Lung (tissue), 17 donors: ENCODE measurements at places on chromosomes 12 and 14. TPM values are rescaled to one million over a fixed set of nuclear protein-coding genes. Genes with fewer than 3 reads are reported as not detected.

The ZNF705A gene
- total RNA-seq = 0.28 TPM

The SRRM4 gene
- total RNA-seq = 0.20 TPM

The C12orf42 gene
- total RNA-seq = not detected

The HNF1A gene
- total RNA-seq = 0.52 TPM

The GNPNAT1 gene
- total RNA-seq = 18.3 TPM

The TAS2R43 gene
- total RNA-seq = 1.0 TPM

The LGR5 gene
- total RNA-seq = 0.15 TPM

The JDP2 gene
- 77.5 TPM for total RNA-seq

- no peak overlapping the region for H3K4me3 ChIP-seq
- no peaks in the 10 kb centered on the region for H3K27me3 ChIP-seq
- H3K36me3 ChIP-seq = no peaks in the 10 kb centered on the region
- no peak overlapping the region for H3K27ac ChIP-seq
- no peaks in the 10 kb centered on the region for H3K4me1 ChIP-seq
These were observed 63.1 kb upstream of the PLBD1 start for GRCh38 chr12:14630793-14631192.

- H3K36me3 ChIP-seq = no peaks in the 10 kb centered on the region
- H3K27ac ChIP-seq = no peak overlapping the region
- no peaks in the 10 kb centered on the region for H3K27me3 ChIP-seq
These were observed 42.0 kb upstream of the PRICKLE1 start for GRCh38 chr12:42631513-42631912.

GRCh38 chr14:64253672-64254071, 40.5 kb downstream of the ESR2 start:
- H3K36me3 ChIP-seq = no peaks in the 10 kb centered on the region
- H3K27me3 ChIP-seq = no peaks in the 10 kb centered on the region
- no peak for DNase-seq
- H3K4me1 ChIP-seq = no peaks in the 10 kb centered on the region
- H3K4me3 ChIP-seq = no peak overlapping the region

GRCh38 chr12:1594006-1594260, 448 bp downstream of the FBXL14 start:
- peaks cover 6% of the 10 kb centered on the region for H3K4me1 ChIP-seq
- no peak for DNase-seq
- H3K27me3 ChIP-seq = no peaks in the 10 kb centered on the region
- H3K36me3 ChIP-seq = peaks cover 5% of the 10 kb centered on the region
- H3K4me3 ChIP-seq = peak overlapping the region; percentile 69

- DNase-seq = peak; percentile 74
- H3K4me1 ChIP-seq = no peaks in the 10 kb centered on the region
- H3K4me3 ChIP-seq = no peak overlapping the region
- peak overlapping the region; percentile 69 for H3K27ac ChIP-seq
- H3K27me3 ChIP-seq = no peaks in the 10 kb centered on the region
- H3K36me3 ChIP-seq = no peaks in the 10 kb centered on the region
These were observed 16.2 kb downstream of the KRT80 start for GRCh38 chr12:52175371-52176350.

- H3K4me3 ChIP-seq = no peak overlapping the region
- no peak for DNase-seq
- H3K4me1 ChIP-seq = peaks cover 2% of the 10 kb centered on the region
- no peak overlapping the region for H3K27ac ChIP-seq
- no peaks in the 10 kb centered on the region for H3K27me3 ChIP-seq
- H3K36me3 ChIP-seq = no peaks in the 10 kb centered on the region
These were observed 3.3 kb downstream of the PARP11 start for GRCh38 chr12:3869865-3870264.

DNA sequence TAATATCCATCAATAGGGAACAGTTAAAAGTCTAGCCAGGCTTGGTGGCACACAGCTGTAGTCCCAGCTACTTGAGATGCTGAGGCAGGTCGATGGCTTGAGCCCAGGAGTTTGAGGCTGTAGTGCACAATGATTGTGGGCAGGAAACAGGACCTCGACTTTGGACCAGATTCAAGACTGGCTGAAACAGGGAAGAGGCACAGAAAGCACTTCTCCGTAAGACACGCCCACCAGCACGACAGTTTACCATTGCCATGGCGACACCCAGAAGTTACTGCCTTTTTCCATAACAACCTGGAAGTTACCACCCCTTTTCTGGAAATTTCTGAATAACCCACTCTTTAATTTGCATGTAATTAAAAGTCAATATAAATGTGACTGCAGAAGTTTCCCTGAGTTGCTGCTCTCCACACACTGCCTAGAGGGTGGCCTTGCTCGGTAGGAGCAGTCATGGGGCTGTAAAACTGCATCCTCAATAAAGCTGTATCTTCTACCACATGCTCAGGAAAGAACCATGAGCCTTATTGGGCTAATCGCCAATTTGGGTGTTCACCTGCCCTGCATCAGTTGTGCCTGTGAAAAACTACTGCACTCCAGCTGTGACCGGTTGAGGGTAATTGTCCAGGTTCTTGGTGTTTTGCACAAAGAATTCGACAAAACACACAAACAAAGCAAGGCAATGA, 4.6 kb upstream of the LRRC23 start:
- H3K36me3 ChIP-seq = no peaks in the 10 kb centered on the region
- DNase-seq = peak; percentile 74
- no peaks in the 10 kb centered on the region for H3K27me3 ChIP-seq
- peaks cover 4% of the 10 kb centered on the region for H3K4me1 ChIP-seq
- H3K4me3 ChIP-seq = no peak overlapping the region

DNA sequence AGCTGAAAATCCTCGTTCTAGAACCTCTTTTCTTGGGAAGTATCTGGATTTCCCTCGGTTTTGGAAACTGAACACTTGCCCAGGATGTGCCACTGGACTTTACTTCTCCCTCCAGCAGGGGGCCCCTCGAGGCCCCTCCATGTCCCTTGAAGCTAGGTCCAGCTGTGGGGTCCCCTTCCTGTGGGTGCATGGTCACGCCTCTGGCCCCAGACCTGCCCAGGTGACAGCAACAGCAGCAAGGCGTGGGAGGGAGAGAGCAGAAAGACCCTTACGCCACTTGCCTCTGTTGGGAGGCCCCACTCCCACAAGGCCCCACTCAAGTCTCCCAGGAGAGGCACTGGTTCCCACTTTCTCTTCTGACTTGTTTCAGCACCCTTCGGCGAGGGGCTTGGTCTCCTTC, 3.1 kb downstream of the SLC25A29 start:
- no peak for DNase-seq
- no peaks in the 10 kb centered on the region for H3K36me3 ChIP-seq
- no peaks in the 10 kb centered on the region for H3K27me3 ChIP-seq

GRCh38 chr12:28108599-28108998, 81.7 kb upstream of the CCDC91 start:
- no peak overlapping the region for H3K27ac ChIP-seq
- H3K4me3 ChIP-seq = no peak overlapping the region
- DNase-seq = no peak
- no peaks in the 10 kb centered on the region for H3K4me1 ChIP-seq
- no peaks in the 10 kb centered on the region for H3K36me3 ChIP-seq

DNA sequence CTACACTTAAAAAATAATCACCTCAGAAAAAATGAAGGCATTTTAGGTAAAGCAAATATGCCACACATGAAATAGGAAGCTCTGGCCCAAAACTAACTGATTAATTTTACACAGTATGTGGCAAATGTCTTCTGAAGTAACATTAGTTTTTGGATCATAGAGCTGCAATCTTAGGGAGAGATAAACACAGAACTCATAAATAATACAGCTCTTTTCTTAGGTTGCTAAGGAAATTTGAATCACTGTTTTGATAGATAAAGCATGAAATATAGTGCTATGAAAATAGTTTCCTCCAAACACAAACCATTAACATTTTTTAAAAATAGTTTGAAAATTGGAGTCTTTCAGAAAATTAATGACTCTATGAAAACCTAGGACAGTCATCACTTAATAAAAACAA, 15.0 kb downstream of the RASSF9 start:
- H3K27me3 ChIP-seq = no peaks in the 10 kb centered on the region
- peaks cover 6% of the 10 kb centered on the region for H3K4me1 ChIP-seq
- no peak overlapping the region for H3K4me3 ChIP-seq
- H3K27ac ChIP-seq = no peak overlapping the region
- no peaks in the 10 kb centered on the region for H3K36me3 ChIP-seq

GRCh38 chr12:2812290-2813213, at the start of gene ITFG2:
ITFG2 (plus strand) TSS chr12:2812668; CDS start chr12:2812761, 93 bp downstream.
- peak within 1 kb of the TSS; percentile 79 for H3K4me3 ChIP-seq
- no peaks in the 10 kb centered on the region for H3K27me3 ChIP-seq
- no peaks in the 10 kb centered on the region for H3K4me1 ChIP-seq
- H3K36me3 ChIP-seq = no peaks in the 10 kb centered on the region

DNA sequence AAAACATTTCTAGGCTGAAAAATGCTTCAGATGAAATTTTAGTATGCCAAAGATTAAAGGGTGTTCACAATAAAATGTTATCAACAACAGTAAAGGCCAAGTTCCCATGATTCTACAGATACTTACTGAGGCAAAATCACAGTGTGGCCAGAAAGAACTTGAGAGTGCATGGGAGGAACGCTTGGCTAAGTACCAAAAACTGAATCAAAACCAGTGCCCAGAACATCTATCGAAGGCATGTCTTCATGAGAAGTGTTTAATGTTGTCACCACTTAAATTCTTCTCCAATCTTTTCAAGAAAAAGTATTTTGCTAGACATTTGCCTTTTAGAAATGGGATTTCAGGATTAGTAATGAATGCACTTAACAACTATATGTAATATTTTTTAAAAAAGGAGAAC, 41.5 kb downstream of the KIF21A start:
- H3K4me1 ChIP-seq = peaks cover 5% of the 10 kb centered on the region
- H3K4me3 ChIP-seq = no peak overlapping the region
- no peak overlapping the region for H3K27ac ChIP-seq

- no peaks in the 10 kb centered on the region for H3K36me3 ChIP-seq
- H3K27ac ChIP-seq = no peak overlapping the region
- no peaks in the 10 kb centered on the region for H3K27me3 ChIP-seq
- no peak for DNase-seq
These were observed 1883.7 kb upstream of the FLRT2 start for GRCh38 chr14:83646228-83646627.

GRCh38 chr12:95443459-95443858, 30.5 kb upstream of the METAP2 start:
- no peak overlapping the region for H3K4me3 ChIP-seq
- no peaks in the 10 kb centered on the region for H3K27me3 ChIP-seq
- DNase-seq = no peak
- no peak overlapping the region for H3K27ac ChIP-seq
- no peaks in the 10 kb centered on the region for H3K36me3 ChIP-seq

DNA sequence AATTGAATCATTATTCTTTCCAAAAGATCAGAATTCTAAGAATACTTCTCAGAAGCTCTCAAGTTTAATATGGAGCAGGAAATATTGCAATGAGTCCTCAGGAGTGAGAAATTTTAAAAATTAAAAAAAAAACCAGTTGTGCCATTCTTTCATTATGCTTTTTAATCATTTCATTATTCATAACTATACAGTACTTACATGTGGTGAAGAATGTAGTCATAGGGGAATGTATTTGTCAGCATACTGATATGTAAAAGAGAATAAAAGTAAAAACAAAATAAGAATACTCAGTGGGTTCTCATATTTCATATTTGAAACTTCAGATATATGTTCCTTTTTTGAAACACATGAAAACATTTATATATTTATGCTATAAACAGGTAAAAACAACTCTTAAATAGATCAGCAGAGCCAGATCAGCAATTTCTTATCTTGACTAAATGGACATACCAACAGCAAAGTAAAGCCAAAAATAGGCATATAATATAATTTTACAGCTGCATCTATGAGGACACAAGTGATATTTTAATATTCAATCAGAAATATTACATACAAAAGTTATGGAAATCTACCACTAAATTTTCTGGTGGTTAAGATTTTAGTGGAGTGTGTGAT, 19.9 kb upstream of the MBIP start:
- H3K4me1 ChIP-seq = no peaks in the 10 kb centered on the region
- H3K4me3 ChIP-seq = no peak overlapping the region
- no peak overlapping the region for H3K27ac ChIP-seq
- DNase-seq = no peak

DNA sequence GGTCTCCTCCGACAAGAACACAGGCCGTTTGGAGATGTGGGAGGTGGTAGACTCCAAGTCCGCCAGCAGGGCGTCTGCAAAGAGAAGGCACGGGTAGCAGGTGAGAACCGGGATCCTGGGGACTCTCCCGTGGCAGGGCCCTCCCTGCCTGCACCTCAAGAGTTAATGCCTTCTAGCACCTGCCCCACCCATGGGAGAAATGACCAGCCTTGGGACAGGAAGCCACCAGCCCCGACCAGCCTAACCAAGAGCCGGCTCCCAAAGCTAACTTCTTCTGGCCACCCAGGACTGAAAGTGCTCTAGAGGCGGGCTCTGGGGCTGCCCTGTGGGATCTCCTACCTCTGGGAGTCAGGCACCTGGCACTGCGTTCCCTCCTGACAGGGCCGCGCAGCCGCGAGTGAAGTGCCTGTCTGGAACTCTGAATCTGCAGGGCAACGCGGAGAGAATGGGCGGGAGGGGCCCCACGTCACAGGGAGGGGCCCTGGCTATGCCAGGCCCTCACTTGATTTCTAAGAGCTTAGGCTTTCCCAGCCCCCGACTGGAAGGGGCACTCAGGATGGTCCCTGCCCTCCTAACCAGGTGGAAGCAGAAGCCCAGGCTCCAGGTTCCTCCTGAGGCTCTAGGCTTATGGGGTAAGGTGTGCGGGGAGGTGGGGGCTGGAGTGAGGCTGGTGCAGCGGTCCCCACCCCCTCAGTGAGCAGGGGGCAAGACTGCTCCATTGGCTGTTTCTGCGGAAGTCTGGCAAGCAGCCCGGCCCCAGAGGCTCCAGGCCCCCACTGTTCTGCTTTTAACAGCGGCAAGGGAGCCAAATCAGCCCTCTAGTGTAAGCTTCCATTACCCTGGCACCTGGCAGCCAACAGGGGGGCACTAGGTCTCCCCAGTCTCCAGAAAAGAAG, 23.6 kb upstream of the RPLP0 start:
- peak; percentile 74 for DNase-seq
- H3K4me3 ChIP-seq = no peak overlapping the region
- H3K36me3 ChIP-seq = peaks cover 7% of the 10 kb centered on the region
- H3K4me1 ChIP-seq = peaks cover 3% of the 10 kb centered on the region
- H3K27ac ChIP-seq = peak overlapping the region; percentile 38

- peaks cover 5% of the 10 kb centered on the region for H3K4me1 ChIP-seq
- no peak overlapping the region for H3K4me3 ChIP-seq
- no peaks in the 10 kb centered on the region for H3K27me3 ChIP-seq
- H3K36me3 ChIP-seq = no peaks in the 10 kb centered on the region
These were observed 3.1 kb upstream of the CHPT1 start for GRCh38 chr12:101694297-101694848.

- H3K4me1 ChIP-seq = no peaks in the 10 kb centered on the region
- no peak overlapping the region for H3K4me3 ChIP-seq
- no peaks in the 10 kb centered on the region for H3K27me3 ChIP-seq
- H3K36me3 ChIP-seq = no peaks in the 10 kb centered on the region
- no peak for DNase-seq
These were observed 255.8 kb upstream of the FOXN3 start for GRCh38 chr14:89672636-89673511.

- H3K27me3 ChIP-seq = no peaks in the 10 kb centered on the region
- H3K27ac ChIP-seq = no peak overlapping the region
- H3K4me1 ChIP-seq = no peaks in the 10 kb centered on the region
These were observed 10.7 kb downstream of the DDX47 start for GRCh38 chr12:12823811-12824210.

- no peaks in the 10 kb centered on the region for H3K27me3 ChIP-seq
- no peak overlapping the region for H3K4me3 ChIP-seq
- H3K36me3 ChIP-seq = no peaks in the 10 kb centered on the region
- H3K4me1 ChIP-seq = no peaks in the 10 kb centered on the region
- no peak for DNase-seq
These were observed 24.2 kb upstream of the YAF2 start for GRCh38 chr12:42262271-42262670.

- peaks cover 4% of the 10 kb centered on the region for H3K4me1 ChIP-seq
- no peak overlapping the region for H3K27ac ChIP-seq
- H3K27me3 ChIP-seq = no peaks in the 10 kb centered on the region
- H3K36me3 ChIP-seq = no peaks in the 10 kb centered on the region
- H3K4me3 ChIP-seq = no peak overlapping the region
- DNase-seq = no peak
These were observed 44.9 kb downstream of the FOS start for GRCh38 chr14:75323571-75323970.
